ENCODE measurements at places on chromosomes 5 and 9. TPM values are rescaled to one million over a fixed set of nuclear protein-coding genes. Genes with fewer than 3 reads are reported as not detected.

DNA sequence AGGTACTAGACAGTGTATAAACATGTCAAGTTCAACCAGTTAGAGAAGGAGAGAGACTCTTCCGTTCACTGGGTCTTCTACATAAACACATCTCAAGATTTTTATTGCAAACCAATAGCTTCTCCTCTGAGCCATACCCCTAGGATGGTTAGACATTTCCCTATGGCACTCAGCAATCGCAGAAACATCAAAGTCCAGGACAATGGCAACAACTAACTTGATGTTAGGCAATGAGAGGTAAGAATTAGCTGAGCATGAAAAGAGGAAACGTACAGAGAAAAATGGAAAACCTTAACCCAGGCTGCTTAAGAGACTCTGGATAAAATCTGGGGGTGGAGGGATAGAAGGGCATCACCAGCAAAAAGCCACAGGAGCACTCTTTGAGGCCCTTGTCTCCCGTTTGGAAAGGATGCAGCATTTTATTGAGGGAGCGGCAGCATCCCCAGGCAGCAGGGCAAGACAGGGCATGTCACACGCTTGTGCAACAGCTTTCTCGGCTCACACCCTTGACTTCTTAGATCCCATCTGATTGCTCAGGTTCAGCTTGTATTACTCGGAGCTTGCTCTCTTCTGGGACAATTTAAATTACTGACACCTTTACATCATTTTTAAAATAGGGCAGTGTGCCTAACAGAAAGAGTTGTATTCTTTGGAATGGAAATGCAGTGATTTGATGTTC lies 8.6 kb upstream of the PSAT1 start:
- no peak overlapping the region for H3K27ac ChIP-seq
- DNase-seq, result no peak
- H3K4me1 ChIP-seq, result no peaks in the 10 kb centered on the region
- no peaks in the 10 kb centered on the region for H3K27me3 ChIP-seq
- H3K36me3 ChIP-seq, result no peaks in the 10 kb centered on the region

DNA sequence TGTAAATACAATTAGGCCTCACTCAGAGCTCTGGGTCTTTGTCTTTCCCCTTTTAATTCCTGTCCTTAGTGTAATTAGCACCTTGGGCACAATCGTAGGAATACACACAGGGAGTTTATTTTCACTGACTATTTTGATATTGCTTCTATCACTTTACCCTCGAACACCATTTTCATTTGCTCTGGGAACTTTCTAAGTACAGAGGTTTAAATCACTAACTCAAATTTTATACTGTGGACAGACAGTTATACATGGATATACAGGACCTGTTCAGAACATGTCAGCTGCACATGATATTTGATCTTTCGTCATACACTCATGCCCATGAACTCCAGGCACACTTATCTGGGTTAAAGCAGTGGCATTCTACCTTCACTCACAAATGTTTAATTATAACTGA lies 217.8 kb upstream of the TMEM161B start:
- H3K27ac ChIP-seq, result no peak overlapping the region
- DNase-seq, result no peak
- H3K4me1 ChIP-seq, result peaks cover 14% of the 10 kb centered on the region
- no peaks in the 10 kb centered on the region for H3K36me3 ChIP-seq

GABRB2 gene
- not detected for total RNA-seq

DNA sequence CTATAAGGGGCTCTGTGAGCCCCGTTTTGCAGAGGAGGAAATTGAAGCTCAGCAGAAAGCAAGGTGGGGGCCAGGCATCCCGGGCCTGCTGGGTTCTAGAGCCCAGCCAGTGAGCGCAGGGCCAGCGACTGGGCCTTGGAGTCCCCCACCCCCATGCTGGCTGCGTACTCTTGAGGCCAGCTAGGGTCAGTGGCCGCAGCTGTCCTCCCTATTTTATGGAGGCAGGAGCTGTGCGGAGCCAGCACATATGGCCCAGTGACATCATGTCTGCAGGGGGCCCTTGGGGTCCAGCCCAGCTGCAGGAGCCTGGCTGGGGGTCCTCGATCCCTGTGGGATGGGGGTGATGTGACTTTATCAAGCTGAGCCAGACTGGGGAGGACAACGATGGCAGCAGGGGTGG lies 71.3 kb downstream of the HMCN2 start:
- H3K27me3 ChIP-seq, result no peaks in the 10 kb centered on the region
- no peak overlapping the region for H3K27ac ChIP-seq
- no peak overlapping the region for H3K4me3 ChIP-seq
- H3K36me3 ChIP-seq, result no peaks in the 10 kb centered on the region

PAM gene
- total RNA-seq, result 598 TPM

RGS14 gene
- total RNA-seq, result 1.6 TPM

LCN9 gene
- not detected for total RNA-seq

DNA sequence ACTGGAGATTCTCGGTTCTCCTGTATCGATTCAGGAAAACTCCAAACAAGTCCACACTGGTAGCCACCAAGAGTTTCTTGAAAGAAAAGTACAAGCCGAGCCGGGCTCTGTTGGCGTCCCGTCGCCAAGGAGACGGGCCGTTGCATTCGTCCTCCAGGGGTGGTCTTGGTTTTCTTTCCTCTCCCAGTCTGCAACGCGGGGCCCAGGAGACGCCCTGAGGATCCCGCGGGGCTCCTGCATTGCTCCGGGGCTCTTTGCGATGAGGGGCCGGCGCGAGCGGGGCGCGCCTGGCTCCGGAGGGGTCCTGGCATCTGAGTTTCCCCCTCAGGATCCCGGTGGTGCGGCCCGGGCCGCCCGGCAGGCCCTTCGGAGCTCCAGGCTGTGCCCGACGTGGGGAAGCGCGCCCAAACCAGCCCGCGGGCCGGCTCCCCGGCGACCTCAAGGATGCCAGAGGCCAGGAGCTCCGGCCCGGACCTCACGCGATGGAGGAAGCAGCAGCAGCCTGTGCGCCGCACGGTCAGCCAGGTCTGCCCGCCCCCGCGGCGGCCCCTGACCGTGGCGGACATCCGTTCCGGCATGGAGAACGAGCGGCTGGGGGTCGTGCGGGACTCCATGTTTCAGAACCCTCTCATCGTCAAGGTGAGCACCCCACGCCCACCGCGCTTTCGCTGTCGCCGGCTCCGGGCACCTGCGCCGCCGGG lies at the start of gene CFAP77:
TSS of gene CFAP77 (plus strand) at position 384 of the 701 bp plus-strand sequence. CDS start at position 445, 61 bp downstream.
- H3K27ac ChIP-seq, result no peak within 1 kb of the TSS
- H3K27me3 ChIP-seq, result peaks cover 56% of the 10 kb centered on the region
- DNase-seq, result peak; percentile 58
- H3K36me3 ChIP-seq, result no peaks in the 10 kb centered on the region
- peak within 1 kb of the TSS; percentile 34 for H3K4me3 ChIP-seq

GRCh38 chr9:112532427-112532826 lies 45.8 kb downstream of the KIAA1958 start:
- DNase-seq, result no peak
- H3K36me3 ChIP-seq, result no peaks in the 10 kb centered on the region
- H3K4me3 ChIP-seq, result no peak overlapping the region
- no peak overlapping the region for H3K27ac ChIP-seq

- H3K4me1 ChIP-seq, result no peaks in the 10 kb centered on the region
- DNase-seq, result no peak
- H3K27me3 ChIP-seq, result no peaks in the 10 kb centered on the region
Measured at GRCh38 chr9:20041697-20042081, 252.9 kb upstream of the SLC24A2 start.

DNA sequence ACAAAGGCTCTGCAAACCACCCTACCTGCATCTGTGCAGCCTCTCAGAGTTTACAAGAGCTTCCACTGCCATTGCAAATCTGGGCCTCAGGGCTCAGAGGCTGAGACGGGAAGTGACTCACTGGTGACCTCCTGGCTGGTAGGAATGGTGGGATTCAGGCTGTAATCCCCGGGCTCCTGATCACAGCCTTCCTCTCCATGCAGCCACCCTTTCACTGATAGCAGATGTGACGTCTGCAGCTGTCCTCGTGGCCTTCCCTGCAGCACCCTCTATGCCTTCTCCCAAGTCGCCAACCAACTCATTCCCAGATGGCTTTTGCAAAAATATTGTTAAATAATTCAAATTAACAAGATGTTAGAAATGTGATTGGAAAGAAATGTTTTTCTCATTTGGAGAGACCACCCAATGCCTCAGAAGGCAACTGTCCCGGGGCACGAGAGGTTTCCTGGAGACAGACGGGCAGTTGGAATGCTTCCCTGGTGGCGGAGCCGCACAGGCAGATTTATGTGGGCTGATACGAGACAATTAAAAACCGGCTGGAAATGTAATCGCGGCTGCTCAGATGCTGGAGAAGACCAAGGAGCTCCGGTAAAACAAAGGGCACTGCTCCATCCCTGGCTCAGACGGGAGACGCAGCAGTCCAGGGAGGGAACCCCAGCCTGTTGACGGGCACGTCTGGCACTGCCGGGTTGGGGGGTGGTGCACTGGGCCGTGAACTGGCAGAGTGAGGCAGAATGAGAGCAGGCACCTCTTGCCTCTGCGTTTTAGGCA lies 34.4 kb upstream of the SLC25A51 start:
- H3K4me3 ChIP-seq, result no peak overlapping the region
- H3K27ac ChIP-seq, result peak overlapping the region; percentile 74
- peaks cover 62% of the 10 kb centered on the region for H3K4me1 ChIP-seq
- H3K27me3 ChIP-seq, result no peaks in the 10 kb centered on the region
- DNase-seq, result peak; percentile 81
- peaks cover 31% of the 10 kb centered on the region for H3K36me3 ChIP-seq

- H3K27ac ChIP-seq, result no peak overlapping the region
- H3K27me3 ChIP-seq, result no peaks in the 10 kb centered on the region
- H3K36me3 ChIP-seq, result no peaks in the 10 kb centered on the region
- no peaks in the 10 kb centered on the region for H3K4me1 ChIP-seq
Measured at GRCh38 chr5:94778732-94779131, 160.3 kb downstream of the SLF1 start.

CLIC3 gene
- total RNA-seq, result not detected

PCDHGB1 gene
- 0.79 TPM for total RNA-seq

Data from SJSA1 (cell line).